ENCODE measurements at places on chromosomes 3 and 15.

- DNase-seq = no peak
Measured at GRCh38 chr15:41333026-41333562, 413 bp downstream of the NUSAP1 start.

DNA sequence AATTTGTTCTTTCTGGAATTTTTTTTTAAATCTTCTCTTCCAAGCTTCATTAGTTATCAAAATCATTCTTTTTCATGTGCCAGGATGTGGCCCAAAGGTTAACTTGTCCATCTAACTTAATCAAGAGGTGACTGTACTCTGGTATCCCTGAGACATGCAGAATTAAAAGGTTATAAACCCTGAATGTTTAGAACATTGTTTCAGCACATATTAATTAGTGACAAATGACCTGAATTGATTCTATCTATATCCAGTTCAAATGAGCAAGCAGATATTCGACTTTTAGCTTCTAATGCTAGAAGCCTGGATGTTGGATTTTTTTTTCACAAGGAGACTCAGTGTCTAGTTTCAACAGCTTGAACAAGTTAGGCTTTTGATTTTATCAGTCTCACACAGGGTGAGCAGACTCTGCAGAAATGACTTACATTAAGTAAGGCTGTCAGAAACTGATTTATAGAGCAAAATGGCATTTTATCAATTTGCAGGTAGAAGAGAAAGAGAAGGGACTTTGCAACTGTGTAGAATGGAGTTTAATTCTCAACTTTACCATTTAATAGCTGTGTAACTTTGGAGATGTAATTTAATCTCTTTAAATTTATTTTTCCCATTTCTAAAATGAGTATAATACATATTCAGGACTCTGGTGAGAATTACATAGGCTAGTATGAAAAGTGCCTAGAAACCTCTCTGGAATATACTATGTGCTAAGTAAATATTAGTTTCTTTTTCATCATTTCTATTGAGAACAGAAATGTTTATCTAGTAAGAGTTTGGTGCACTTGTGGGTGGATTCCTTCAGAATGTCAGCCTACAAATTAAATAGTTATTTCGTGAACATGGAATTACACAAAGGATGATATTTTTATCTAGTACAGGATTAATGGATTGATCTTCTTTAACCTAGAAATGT is 100.0 kb downstream of the ALCAM start:
- DNase-seq = no peak

DNA sequence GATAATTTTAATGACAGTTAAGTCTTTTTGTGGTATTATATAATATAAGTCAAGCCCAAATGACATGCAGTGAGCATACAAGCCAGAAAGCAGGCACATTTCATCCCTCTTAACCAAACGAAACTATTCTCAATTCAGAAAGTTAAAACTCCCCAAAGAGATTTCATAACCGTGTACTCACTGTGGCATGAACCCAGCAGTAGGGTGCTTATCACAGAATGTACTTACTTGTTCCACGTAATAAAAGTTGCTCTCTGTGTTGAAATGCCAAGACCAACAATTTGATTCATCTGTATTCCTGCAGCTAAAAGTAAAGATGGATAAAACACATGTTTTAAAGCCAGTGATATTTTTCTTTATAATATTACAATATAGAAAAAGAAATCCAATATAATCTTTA is 12.1 kb downstream of the GK5 start:
- no peak for DNase-seq

DNA sequence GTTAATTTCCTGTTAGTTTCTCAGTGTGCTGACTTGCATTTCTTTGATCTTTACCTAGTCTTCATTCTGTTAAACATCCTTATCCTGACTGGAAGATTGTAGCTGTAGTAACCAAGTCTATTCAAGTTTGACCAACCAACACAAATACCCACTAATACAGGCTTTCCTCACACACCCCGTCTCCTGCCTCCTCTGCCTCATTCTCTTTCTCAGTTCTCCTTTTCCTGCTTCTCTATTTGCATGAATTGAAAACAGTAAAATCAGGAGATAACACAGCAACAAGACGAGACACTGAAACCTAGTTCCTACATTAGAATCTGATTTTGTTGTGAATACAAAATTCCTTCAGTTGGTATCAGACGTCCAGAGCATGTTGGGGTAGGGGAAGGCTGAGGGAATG is 116.9 kb upstream of the ARPP21 start:
- no peak for DNase-seq

DNA sequence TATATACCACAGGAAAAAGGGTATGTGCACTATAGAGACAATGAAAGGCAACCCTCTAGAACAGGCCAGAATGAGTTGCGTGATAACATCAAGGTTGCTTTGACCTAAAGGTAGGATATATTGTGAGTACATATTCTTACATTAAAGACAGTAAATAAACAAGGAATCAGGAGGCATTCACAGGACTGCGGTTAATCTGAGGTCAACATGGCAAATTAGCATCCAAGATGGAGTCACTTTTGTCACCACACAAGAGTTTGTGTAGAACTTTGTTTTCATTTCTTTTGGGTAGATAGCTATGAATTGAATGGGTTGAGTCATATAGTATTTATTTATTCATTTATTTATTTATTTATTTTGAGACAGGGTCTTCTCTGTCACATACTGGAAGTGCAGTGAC is 11.5 kb upstream of the SCAP start:
- DNase-seq = no peak

DNA sequence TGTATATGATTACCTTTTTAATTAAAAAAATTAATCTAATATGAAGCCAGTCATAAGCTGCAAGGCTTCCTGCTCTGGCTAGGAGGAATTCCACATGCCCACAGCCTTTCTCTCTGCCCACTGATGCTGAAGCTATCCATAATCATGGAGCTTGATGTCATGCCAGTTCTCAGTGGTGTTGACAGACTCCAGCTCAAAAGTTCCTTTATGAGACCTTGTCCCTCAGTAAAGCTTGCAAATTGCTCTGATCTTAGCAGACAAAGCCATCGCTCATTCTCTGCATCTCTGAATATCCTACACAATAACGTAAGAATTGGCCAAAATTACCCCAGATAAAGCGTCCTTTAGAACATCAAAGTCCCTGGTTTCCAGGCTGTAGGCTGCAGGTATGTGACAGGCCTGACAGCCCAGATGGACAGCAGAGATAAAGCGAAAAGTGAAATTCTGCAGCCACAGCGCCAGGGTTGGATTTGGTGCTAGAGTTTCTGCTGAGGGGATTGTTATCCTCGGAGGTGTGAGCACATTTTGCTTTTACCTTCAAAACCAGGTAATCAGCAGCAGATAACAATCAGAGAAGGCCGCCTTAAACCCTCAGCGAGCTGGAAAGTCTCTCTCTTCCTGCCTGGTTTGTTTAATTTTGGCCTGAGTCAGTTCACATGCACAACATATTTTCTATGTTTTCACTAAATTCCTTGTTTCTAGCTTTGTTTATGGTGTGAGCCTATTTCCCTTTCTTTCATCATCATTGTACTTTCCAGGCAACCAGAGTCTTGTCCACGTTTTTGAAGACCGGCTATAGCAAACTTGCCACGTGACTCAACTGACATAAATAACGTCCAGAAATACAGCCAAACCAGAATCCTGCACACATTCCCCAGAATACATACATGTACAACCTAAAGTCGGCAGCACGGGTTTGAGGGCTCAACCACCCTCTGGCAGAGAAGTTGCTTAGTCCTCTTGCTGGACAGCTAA is 36.6 kb upstream of the ALDH1A3 start:
- DNase-seq = no peak

DNA sequence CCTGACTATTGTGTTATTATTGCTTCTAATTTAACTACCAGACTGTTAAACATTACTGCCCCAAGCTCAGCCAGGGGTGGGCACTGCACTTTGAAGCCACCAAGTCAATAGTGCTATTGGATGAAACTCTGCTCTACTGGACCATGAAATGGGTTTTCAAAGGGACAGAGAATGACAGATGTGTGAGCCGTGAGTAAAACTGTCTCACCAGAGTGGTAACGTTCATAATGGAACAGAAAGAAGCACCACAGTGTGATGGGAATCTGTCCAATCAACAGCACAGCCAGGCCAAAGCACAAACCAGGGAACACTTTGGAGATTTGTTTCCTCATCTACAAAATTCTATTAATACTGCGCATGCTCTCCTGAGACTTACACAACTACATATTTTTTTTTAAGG is 171.8 kb upstream of the LPP start:
- DNase-seq = no peak

DNA sequence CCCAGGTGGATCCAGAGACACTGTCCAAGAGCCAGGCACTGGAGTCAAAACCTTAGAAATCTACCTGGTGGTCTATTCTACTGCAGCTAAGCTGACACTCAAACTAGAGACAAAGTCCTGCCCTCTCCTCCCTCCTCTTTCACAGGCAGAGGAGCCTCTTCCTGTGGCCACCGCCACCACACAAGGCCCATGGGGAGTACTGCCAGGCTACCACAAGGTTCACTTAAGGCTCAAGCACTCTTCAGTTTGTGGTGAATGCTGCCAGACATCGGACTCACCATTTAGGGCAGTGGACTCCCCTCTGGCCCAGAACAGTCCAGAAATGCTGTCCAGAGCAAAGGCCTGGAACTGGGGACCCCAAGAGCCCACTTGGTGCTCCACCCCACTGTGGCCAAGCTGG is 160.9 kb downstream of the ADAMTS17 start:
- no peak for DNase-seq

GRCh38 chr3:60855250-60855649 is 396.0 kb downstream of the FHIT start:
- DNase-seq = no peak

- DNase-seq = no peak
Measured at GRCh38 chr3:67587811-67588210, 66.6 kb downstream of the SUCLG2 start.

GRCh38 chr3:58864480-58864879 is 185.3 kb downstream of the CFAP20DC start:
- no peak for DNase-seq

- DNase-seq = no peak
Measured at GRCh38 chr3:52452126-52452525, 1.7 kb downstream of the TNNC1 start.

DNA sequence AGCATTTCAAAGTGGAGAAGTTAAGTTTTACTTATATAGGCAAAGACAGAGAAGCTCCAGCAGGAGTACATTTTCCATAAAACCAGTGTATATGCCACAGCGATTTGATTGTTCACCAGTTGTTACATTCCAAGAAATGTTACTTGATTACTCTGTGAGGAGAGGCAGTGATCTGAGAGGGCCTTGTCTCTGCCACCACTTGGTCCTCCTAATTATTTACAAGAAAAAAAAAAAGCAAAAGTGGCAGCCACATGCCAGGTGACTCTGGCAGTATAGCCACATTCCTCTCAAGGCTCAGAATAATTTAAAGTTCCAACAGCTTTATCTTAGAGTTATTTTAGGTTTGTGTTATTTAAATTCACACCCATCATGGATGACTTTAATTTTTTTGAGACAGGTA is 1077.8 kb downstream of the ZPLD1 start:
- no peak for DNase-seq

DNA sequence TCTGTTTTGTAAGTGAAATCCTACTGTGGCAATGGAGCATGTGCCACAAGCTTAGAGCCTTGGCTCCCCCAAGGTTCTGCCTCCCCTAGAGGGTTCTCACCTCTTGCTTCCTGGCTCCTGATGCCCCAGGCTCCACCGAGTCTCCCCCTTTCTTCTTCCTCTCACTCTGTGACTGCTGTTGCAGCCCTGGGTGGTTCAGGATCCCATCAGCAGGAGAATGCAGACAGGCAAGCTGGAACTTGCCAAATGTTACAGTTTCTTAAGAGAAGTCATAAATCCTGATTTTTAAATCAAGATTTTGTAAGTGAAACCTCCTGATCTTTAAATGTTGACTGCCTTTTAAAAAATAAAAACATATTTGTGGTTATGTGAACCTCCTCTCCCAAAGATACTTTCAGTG is 133.9 kb downstream of the CCNL1 start:
- DNase-seq = no peak

DNA sequence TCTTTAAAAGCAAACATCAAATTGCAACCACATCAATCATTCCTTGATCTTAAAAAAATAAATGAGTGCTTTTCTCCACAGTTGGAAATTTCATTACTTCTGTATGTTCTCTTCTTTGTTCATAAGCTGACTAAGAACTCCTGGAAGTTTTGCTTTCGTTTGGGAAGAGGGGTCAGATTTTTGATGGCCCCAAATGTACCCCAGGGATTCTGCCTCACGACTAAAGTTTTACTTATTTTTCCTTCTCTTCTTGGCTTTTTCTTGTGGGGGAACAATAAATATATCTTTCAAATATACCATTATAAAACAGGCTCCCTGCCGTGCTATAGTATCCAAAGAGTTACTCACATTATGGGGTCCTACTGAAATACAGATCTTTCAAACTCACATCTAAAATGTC is 215.0 kb upstream of the CDIN1 start:
- no peak for DNase-seq

- no peak for DNase-seq
Measured at GRCh38 chr15:92553317-92553716, 102.3 kb downstream of the FAM174B start.

DNA sequence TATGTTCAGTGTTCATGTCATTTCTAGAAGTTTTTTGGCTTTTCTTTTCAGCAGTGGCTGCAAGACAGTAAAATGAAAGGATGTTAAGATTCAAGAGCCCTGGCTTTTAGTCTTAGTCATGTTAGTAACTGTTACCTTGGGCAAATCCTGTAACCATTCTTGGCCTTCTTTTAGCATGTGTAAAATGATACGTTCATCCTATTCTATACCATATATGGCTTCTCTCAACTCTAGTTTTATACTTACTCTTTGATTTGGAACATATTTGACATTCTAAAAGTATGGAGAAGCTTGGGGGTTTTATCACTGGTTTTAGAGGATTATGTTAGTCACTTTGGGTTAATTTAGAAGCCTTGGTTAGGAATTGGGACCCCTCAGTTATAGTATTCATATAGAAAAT is 20.1 kb downstream of the GTF2E1 start:
- DNase-seq = no peak

DNA sequence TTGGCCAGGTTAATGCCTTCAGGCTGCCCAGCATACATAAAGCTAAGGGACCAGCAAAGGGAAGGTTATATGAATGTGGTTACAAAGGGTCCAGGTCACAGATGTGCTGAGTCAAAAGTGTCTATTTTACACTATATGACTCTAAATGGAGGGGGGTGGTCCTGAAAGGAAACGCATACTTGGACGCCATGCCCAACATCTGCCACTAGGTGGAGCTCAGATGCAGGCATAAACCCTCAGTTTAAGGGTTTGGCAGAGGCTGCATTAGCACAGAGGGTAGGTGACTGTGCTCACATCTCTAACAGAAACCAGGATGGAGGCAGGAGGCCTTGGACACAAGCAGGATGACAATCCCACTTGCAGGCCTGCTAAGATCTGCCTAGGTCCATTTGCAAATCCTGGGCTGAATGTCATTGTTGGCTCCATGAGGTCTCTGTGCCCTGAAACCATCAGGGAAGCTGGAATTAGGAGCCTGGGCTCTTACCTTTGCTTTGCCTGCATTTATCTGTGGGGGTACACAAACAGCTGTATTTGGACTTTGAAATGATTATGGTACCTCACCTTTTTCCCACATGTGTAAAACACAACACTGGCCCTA is 55.8 kb downstream of the ZNF621 start:
- DNase-seq = peak; percentile 88

DNA sequence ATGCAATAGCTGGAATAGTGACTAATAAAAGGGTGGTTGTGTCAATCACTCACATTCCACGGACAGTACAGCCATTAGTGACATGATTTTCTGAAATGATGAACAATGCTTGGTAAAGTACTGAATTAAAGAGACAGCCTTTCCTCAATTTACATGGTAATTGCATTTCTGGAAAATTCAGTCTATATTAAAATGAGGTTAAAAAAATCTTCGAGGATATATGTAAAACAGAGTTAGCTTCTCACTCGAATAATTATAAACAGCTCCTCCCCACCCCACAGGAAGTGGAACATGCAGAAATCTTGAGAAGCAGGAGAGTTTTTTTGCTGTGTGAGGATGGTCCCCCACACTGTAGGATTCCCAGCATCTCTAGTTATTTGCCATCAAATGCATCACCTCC is 42.1 kb downstream of the SLC6A11 start:
- DNase-seq = no peak
